CD8-positive, alpha-beta memory T cell (primary cell): ENCODE measurements at places on chromosomes 2 and 18. TPM values are rescaled to one million over a fixed set of nuclear protein-coding genes. Genes with fewer than 3 reads are reported as not detected.

DNA sequence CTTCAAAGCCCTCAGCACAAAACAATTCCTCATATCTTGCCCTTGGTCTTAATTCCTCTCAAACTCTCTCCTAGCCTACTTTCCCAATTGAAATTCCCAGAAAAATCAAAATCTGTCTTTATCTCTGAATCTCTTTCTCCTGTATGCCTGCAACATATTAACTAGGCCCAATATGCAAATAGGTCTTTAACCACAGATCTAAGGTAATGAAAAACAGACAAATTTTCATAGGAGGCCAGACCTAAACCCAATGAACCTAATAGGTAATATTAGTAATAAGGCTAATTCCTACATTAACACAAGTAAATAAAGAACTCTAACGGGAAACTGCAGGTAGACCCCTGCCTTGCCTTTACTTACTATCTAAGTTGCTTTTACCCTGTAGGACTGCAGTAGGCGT, 41.4 kb downstream of the WDR33 start:
- no peaks in the 10 kb centered on the region for H3K27me3 ChIP-seq
- H3K4me3 ChIP-seq: no peak overlapping the region
- H3K36me3 ChIP-seq: peaks cover 35% of the 10 kb centered on the region

GRCh38 chr2:19120941-19121750, 237.3 kb downstream of the OSR1 start:
- no peaks in the 10 kb centered on the region for H3K27me3 ChIP-seq
- H3K36me3 ChIP-seq: no peaks in the 10 kb centered on the region
- H3K4me3 ChIP-seq: no peak overlapping the region
- H3K4me1 ChIP-seq: no peaks in the 10 kb centered on the region
- H3K27ac ChIP-seq: no peak overlapping the region

DNA sequence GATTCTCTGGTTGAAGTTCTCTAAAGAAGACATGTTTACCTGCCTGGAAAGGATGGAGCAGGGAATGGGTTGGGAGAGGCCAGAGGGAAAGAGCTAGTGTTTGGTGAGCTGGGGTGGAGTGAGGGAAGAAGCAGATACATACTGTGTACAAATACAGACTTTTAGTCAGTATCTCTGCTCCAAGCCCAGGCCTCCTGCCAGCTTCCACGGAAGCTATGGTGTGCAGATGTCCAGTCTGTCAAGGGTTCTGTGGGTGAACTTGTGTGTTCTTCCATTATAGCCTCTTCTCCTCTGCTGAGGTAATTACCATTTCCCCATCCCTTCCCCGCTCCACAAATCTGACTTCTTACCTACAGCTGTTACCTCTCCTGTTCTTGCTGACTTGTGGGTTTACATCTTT, 208.6 kb downstream of the HRH4 start:
- H3K36me3 ChIP-seq: no peaks in the 10 kb centered on the region
- H3K4me1 ChIP-seq: no peaks in the 10 kb centered on the region
- no peak overlapping the region for H3K4me3 ChIP-seq
- no peak overlapping the region for H3K27ac ChIP-seq

DNA sequence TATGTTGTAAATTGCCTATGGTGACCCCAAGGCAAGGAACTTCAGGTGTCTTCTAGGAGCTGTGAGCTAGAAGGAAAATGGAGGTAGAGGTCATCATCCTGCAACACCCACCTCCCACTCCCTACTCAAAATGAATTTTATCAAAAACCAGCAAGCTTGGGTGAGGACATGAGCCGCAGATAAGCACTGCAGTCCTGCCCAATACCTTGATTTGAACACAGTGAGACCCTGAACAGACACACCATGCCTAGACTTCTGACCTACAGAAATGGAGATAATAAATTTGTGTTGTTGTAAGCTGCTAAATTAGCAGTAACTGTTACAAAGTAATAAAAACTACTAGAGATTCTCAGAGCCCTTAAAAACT, 13.4 kb downstream of the MEX3C start:
- H3K36me3 ChIP-seq: peaks cover 4% of the 10 kb centered on the region
- DNase-seq: no peak
- H3K4me3 ChIP-seq: no peak overlapping the region
- peaks cover 59% of the 10 kb centered on the region for H3K4me1 ChIP-seq
- no peak overlapping the region for H3K27ac ChIP-seq
- H3K27me3 ChIP-seq: no peaks in the 10 kb centered on the region

DNA sequence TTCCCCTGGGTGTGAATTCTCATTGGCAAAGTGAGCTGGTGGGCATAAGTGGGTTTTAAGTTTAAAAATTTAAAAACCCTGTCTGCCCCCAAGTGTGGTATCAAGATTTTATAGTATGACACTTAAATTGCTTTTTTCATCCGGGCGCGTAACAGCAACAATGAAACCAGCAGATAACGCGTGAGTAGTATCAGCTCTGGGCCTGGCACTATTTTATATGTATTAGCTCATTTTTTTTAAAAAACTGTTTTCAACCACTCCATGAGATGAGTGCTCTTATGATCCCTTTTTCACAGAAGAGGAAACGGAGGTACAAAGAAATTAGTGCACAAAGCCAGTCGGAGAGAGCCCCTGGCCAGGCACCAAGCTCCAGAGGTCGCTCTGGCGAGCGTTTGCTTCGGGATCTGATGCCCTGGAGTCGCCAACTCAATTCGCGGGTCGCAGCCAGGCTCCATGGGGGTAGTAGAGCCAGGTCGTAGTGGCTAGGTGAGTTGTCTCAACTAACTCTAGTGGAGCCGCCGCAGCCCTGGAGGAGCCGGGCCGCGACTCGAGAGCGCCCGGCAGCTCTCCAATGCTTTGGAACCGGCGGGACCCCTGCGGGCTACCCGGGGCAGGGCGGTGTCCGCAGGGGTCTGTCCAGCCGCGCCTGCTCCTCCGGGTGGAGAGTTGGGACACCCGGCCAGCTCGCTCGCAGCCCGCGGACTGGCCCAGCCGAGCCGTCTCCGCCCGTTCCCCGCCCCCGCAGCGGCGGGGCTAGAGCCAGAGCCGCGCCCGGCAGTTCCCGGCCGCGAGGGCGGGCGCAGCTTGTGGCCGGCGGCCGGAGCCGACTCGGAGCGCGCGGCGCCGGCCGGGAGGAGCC, at the start of gene IL1R1:
Gene IL1R1 (plus strand): TSS at position 777 of the 859 bp plus-strand sequence. CDS start 14,979 bp downstream, outside the sequence.
- no peak within 1 kb of the TSS for H3K4me3 ChIP-seq
- no peak for DNase-seq
- H3K27me3 ChIP-seq: no peaks in the 10 kb centered on the region
- peak within 1 kb of the TSS; percentile 41 for H3K27ac ChIP-seq
- H3K4me1 ChIP-seq: peaks cover 4% of the 10 kb centered on the region

DNA sequence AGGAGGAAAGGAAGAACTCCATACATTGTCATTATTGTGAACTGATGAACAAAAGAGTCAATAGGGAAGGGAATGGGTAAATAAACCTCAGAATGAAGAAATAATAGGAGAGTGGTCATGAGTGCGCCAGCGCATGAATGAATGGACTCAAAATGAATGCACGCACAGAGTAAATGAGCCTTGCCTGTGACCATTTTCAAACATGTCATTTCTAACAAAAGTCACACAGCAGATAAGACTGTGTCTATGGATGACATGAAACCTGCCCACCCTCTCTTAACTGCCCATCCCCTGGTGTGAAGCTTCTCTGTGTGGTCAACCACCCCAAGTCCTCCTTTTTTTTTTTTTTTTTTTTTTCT, 121.1 kb upstream of the TEX51 start:
- H3K4me1 ChIP-seq: no peaks in the 10 kb centered on the region
- DNase-seq: no peak
- H3K4me3 ChIP-seq: peak overlapping the region; percentile 60
- no peak overlapping the region for H3K27ac ChIP-seq

GRCh38 chr2:144115739-144116291, 404.1 kb downstream of the ZEB2 start:
- H3K36me3 ChIP-seq: no peaks in the 10 kb centered on the region
- H3K4me3 ChIP-seq: no peak overlapping the region
- no peak overlapping the region for H3K27ac ChIP-seq
- no peaks in the 10 kb centered on the region for H3K27me3 ChIP-seq

The REG3A gene
- total RNA-seq: not detected

The SERPINB13 gene
- total RNA-seq: not detected

GRCh38 chr2:212193056-212193455, 345.5 kb downstream of the ERBB4 start:
- H3K4me1 ChIP-seq: no peaks in the 10 kb centered on the region
- H3K36me3 ChIP-seq: no peaks in the 10 kb centered on the region
- no peak for DNase-seq
- no peaks in the 10 kb centered on the region for H3K27me3 ChIP-seq
- no peak overlapping the region for H3K27ac ChIP-seq
- no peak overlapping the region for H3K4me3 ChIP-seq

DNA sequence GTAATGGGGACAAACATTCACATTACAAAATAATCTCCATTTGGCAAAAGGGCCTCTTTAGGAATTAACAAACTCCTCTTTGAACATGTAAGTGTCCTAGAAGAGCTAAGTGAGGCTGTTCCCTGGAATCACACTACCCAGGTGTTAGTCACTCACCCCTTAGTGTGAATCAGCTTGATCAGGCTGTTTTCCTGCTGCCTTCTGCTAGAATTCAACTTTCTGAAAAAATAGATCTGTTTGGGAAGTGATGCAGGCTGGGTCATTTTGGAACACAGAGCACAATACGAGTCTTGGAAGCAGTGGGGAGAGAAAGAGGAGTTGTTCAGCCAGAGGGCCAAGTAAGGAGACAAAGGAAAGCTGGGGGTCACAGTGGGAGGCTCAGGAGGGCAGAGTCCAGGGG, 40.0 kb downstream of the TTC32 start:
- no peak for DNase-seq
- H3K27me3 ChIP-seq: no peaks in the 10 kb centered on the region
- H3K4me3 ChIP-seq: no peak overlapping the region
- no peaks in the 10 kb centered on the region for H3K36me3 ChIP-seq

The IL37 gene
- total RNA-seq: not detected

DNA sequence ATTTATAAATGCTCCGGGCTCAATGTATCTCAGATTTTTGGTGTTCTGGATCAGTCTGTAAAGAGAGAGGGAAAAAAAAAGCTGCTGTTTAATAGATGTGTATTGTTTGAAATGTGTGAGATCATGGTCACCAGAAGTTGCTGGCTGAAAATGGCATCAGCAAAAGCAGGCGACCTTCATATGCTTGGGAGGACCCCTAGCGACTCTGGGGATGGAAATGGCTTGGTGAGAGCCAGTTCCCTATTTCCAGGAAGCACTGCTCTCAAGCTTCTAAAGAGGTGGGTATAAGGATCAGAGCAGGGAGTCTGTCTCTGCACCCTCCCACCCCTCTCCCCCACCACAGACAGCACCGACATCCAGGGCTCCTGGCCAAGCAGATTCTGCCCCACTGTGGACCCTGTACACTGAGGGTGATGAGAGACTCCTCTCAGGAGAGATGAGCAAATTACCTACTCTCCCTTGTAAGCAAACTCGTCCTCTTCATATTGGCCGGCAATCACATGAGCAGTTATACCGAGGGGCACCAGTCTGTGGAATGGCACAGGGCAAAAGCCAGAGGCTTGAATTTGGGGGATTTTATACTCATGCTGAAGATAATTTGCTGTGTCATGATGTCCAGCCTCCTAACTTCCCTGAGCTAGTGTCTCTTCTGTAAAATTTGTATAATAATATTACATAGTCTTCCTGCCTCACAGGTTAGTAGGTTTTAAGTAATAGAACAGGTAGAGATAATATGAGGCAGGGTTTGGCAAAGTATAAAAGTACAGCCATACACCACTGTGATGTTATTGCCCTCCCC, 29.6 kb downstream of the LHCGR start:
- no peak for DNase-seq
- H3K4me1 ChIP-seq: no peaks in the 10 kb centered on the region
- no peaks in the 10 kb centered on the region for H3K36me3 ChIP-seq
- no peaks in the 10 kb centered on the region for H3K27me3 ChIP-seq
- H3K4me3 ChIP-seq: no peak overlapping the region

GRCh38 chr18:58975781-58976180, 111.1 kb downstream of the ZNF532 start:
- no peak for DNase-seq
- H3K27ac ChIP-seq: no peak overlapping the region
- no peaks in the 10 kb centered on the region for H3K4me1 ChIP-seq
- H3K4me3 ChIP-seq: no peak overlapping the region

The LPIN2 gene
- total RNA-seq: 82.9 TPM

DNA sequence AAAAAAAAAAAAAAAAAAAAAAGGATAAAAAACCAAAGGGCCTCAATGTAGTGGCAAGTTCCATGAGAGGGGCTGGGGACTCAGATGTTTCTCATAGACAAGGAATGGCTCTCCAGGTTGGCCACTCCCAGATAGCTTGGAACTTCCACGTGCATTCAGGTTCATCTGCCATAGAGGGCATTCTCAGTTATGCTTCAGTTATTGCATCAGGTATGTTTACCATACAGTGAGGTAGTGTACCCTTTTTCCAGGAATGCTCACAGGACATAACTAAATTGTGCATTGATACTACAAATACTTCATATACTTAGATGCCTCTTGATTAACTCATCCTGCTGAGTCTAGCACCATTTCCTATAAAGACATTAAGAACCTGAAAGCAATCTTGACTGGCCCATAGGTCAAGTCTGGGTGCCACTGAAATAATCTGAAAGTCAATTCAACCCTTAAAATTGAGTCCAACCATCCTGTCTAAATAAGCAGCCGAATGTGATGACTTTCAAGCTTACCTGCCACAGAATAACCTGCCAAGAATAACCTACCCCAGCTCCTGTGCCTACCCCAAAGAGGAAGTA, 14.6 kb upstream of the KLHL23 start:
- H3K4me1 ChIP-seq: no peaks in the 10 kb centered on the region
- H3K36me3 ChIP-seq: no peaks in the 10 kb centered on the region
- no peak overlapping the region for H3K4me3 ChIP-seq
- H3K27me3 ChIP-seq: no peaks in the 10 kb centered on the region
- no peak overlapping the region for H3K27ac ChIP-seq

The MAIP1 gene
- total RNA-seq: 40.8 TPM

DNA sequence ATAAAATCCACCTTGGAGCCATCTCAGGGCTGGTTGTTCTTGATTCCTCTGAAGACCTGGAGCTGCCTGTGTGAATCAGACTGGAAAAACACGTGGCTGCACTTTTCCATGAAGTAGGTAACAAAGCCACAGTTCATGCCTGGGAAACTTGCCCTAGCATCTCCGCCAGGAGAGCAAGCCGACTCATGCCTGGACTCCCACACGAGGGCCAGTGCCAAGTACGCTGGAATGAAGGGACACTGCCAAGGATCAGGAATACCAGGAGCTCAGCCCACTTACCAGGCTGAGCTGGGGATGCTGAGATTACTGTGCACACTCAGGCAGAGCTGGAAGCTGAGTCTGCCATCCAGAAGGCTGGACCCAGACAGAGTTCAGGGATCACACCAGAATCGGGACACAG, 10.9 kb upstream of the FHL2 start:
- no peaks in the 10 kb centered on the region for H3K36me3 ChIP-seq
- H3K4me3 ChIP-seq: no peak overlapping the region
- H3K4me1 ChIP-seq: no peaks in the 10 kb centered on the region
- no peak for DNase-seq

DNA sequence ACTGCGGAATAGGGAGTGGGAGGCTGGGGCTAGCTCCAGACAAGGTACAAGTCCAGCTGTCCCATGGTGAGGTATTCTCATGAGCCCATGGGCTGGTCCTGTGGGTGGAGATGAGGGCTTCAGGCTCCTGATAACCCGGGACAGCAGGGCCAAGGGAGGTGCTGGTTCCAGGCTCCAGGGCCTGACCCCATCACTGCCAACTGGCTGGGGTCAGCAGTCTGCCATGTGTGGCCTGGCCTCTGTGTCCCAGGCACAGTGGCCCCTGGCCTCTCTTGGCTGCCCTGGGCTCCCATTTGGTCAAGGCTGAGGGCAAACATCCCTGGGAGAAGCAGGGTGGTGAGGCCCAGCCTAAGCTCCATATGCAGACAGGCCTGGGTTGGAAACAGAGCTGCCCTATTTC, 966 bp upstream of the OXER1 start:
- H3K36me3 ChIP-seq: no peaks in the 10 kb centered on the region
- no peaks in the 10 kb centered on the region for H3K27me3 ChIP-seq
- no peak overlapping the region for H3K27ac ChIP-seq
- no peaks in the 10 kb centered on the region for H3K4me1 ChIP-seq

GRCh38 chr2:178109813-178110212, 2.4 kb upstream of the RBM45 start:
- H3K27me3 ChIP-seq: no peaks in the 10 kb centered on the region
- no peaks in the 10 kb centered on the region for H3K36me3 ChIP-seq
- H3K27ac ChIP-seq: no peak overlapping the region
